ENCODE measurements at places on chromosomes 6 and 20.
A peak's percentile ranks its signal among the peaks of the same experiment; 100 is the strongest.

GRCh38 chr20:40718214-40718977 lies 29.4 kb upstream of the MAFB start:
- no peak for DNase-seq

DNA sequence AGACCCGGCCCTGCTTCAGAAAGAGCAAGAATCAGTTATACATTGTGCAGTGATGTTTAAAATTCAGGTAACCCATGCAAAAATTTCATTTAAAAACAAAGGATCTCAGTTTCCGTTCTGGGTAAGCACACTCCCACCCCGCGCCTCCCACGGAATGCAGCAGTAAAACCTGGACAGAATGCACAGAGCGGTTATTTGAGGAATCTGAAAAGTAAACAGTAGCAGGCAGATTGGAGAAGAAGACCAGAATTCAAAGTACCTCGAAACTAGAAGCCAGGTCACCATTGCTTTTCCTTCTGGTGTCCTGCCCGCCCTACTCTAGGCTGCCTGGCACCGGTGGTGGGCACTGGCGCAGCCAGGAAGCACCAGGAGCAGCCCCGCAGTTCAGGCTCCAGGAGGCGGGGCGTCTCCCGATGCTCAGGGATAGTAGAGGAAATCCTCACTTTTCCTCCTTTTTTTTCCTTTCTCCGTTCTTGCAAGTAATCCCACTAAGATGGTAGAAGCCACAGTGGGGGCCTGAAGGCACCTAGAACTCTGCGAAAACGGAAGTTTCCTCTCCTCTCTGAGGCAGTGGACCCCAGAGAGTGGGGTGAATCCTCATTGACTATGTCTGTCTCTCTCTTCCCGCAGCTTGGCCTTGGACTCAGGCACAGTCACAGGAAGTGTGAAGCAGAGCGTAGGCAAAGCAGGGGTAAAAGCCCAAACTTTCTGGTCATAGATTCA lies 28.3 kb downstream of the METTL24 start:
- no peak for DNase-seq

DNA sequence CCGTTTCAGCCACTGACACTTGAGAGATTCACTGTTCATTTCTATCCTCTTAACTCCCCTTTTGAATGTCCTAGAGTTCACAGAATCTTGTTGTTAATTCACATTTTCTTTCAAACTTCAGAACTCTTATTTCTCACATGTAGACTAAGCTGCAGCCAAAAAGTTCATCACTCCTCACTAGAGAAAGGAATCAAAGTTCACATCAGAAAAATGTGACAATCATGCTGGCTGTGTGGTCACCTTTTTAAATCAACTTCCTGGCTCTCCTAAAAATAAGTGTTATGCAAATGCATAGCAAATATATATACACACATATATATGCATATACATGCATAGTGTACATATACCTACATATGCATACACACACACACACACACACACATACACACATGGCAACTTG lies 123.0 kb downstream of the CBLN4 start:
- no peak for DNase-seq

DNA sequence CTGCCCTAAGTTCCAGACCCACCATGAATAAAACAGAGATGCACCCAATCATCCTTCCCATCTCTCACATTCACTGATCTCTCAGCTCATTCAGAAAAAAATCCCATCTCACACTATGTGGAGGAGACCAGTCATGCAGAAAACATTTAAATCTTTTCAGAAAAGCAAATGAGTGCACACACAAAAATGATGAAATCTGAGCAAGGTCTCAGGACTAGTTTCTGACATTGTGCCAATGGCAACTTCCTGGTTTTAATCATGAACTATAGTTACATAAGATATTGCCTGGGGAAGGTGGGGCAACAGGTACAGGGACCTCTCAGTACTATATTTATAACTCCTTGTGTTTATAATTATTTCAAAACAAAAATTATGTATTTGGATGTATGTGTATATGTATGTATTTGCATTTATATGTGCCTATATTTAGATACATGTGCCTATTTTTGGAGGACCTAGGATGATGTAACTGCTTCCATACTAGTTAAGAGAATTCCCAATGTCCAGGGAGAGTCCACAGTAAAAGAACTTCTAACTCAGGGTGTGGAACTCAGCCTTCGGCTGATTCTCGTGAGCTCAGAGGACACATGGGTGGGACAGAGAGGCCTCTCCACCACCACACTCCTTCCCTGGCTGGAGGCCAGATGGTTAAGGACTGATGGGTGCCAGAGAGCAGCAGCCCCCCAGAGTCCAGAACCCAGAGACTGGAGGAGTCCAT lies 71.7 kb upstream of the MAP3K4 start:
- no peak for DNase-seq

GRCh38 chr6:118739696-118740353 lies 88.4 kb upstream of the CEP85L start:
- no peak for DNase-seq

GRCh38 chr6:41379306-41379705 lies 43.9 kb downstream of the NCR2 start:
- DNase-seq, result no peak

GRCh38 chr6:84554074-84554473 lies 210.3 kb downstream of the TBX18 start:
- DNase-seq, result no peak

- no peak for DNase-seq
These were observed 68.3 kb downstream of the NOL4L start for GRCh38 chr20:32516583-32517517.

- no peak for DNase-seq
These were observed 184.3 kb downstream of the PRKN start for GRCh38 chr6:162543221-162543620.

DNA sequence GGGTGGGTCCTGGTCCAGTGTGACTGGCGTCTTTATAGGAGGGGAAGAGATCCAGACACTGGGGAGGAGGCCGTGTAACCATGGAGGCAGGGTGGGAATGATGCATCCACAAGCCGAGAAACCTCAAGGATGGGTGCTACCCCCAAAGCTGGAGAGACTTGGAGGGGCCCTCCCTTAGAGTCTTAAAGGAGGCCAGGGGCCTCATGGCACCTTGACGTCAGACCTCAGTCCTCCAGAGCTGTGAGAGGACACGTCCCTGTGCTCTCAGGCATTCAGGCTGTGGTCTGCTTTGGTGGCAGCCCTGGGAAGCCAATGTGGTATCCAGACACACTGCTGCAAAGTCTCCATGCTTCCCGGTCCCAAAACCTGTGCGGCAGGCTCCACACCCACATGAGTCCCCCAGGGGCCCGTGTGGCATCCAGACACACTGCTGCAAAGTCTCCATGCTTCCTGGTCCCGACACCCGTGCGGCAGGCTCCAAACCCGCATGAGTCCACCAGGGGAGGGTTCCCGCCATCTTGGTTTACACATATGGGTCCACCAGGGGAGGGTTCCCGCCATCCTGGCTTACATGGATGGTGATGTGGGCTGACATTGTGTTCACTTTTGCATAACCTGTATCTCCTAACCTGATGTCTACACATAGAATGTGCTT lies 278.0 kb downstream of the SMOC2 start:
- DNase-seq, result no peak

DNA sequence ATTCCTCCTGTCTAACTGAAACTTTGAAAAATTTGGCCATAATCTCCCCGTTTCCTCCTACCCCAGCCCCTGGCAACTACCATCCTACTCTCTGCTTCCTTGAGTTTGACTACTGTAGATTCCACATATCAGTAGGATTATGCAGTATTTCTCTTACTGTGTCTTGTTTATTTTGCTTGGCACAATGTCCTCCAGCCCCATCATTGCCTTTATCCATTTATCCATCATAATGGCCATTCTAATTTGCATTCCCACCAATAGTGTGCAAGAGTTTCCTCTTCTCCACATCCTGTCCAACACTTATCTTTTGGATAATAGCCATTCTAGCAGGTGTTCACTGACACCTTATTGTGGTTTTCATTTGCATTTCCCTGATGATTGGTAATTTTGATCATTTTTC lies 202.3 kb downstream of the THBS2 start:
- no peak for DNase-seq

- DNase-seq, result no peak
These were observed 11.9 kb downstream of the PYGB start for GRCh38 chr20:25259788-25260254.

DNA sequence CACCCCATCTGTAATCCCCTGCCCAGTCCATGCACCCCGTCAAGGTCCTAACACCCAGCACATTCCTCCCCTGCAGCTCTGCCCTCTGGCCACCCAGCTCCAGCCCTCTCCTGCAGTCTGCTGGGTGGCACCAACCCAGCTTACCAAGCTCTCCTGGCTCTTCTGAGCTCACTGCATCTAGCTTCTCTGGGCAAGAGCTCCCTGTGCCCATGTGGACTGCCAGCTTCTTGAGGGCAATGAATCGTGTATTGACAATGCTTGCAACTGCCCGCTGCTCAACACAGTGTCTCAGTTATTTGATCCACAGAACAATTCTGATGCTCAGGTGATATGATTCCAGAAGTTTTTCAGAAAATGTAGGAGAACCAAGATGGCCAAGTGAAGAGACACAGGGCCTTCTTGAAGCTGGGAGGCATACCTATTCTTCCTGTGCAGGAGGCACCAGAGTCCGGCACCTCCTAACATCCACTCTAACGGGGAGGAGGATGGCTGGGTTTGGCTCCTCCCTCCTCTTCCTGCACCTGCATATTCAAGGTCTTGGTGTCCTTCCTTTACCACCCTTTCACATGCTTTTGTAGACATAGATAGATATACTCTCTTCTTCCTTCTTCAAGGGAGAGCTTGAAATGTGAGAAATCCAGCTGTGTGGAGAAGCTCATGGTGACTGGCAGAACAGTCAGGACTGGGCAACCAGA lies 85.6 kb downstream of the TRERF1 start:
- no peak for DNase-seq

- DNase-seq, result no peak
These were observed 357.5 kb downstream of the ESR1 start for GRCh38 chr6:152164957-152165356.

GRCh38 chr20:10438217-10438616 lies 3.1 kb downstream of the SLX4IP start:
- no peak for DNase-seq

GRCh38 chr6:21053612-21054011 lies 519.4 kb downstream of the CDKAL1 start:
- DNase-seq, result no peak

- no peak for DNase-seq
These were observed 24.1 kb downstream of the HM13 start for GRCh38 chr20:31538326-31538725.

DNA sequence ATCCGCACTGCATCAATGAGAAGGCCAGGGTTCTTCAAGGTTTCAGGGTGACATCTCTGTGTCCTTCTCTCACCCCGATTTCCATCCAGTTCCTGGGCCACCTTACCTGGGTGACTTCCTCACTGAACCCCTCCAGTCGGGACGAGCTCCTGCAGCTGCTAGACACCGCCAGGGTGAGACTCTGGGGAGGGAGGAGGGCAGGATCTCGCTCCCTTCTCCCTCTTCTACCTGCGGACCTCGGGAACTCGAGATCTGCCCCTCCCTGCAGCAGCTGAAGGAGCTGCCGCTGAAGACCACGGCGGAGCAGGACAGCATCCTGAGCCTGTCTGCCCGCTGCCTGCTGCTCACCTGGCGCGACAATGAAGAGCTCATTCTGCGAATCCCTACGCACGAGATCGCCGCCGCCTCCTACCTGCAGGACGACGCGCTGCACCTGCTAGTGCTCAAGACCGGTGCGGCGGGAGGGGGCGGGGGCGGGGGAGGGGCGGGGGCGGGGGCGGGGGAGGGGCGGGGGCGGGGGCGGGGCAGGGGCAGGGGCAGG lies 7.5 kb downstream of the CCM2L start:
- DNase-seq, result peak; percentile 20

GRCh38 chr6:18135171-18135570 lies 12.7 kb upstream of the NHLRC1 start:
- DNase-seq, result no peak

GRCh38 chr6:40535819-40536380 lies 51.3 kb downstream of the LRFN2 start:
- DNase-seq, result no peak

- DNase-seq, result no peak
These were observed 28.6 kb downstream of the CEP43 start for GRCh38 chr6:167027772-167028171.

- no peak for DNase-seq
These were observed 429.0 kb downstream of the PREX1 start for GRCh38 chr20:48398506-48399449.

- no peak for DNase-seq
These were observed 89.2 kb upstream of the STMND1 start for GRCh38 chr6:17012421-17013225.

GRCh38 chr6:90271831-90272230 lies 24.8 kb downstream of the BACH2 start:
- no peak for DNase-seq

DNA sequence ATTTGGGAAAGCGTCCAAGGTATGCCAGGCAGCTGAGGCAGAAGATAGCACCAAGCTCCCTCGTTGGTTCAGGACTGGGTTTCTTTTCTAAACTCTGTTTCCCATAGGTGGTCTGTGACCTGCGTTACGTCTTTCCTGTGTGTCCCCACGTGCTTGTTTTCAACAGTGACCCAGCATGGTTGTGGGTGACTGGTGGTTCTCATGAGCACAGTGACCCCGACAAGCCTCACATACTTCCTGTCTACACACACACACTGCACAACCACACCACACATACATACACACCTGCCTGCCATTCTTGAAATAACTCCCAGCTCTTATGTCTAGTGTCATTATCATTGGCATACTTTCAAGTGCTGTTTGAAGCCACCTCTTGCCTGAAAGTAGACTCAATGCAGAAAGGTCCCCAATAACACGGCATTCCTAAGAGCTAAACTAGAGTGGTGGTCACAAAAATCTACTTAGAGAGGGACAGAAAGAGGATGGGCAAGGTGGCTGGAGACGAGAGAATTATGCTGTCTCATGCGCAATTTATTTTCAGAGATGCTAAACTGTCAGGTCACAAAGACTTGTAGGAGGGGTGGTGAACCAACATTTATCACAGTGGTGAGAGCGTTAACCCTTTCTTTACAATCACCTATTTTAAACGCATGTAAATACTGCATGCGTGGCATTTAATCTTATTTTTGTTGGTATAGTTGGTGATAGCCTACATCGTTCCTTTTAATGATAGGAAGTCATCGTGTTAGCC lies 66.7 kb downstream of the GCNT2 start:
- no peak for DNase-seq

DNA sequence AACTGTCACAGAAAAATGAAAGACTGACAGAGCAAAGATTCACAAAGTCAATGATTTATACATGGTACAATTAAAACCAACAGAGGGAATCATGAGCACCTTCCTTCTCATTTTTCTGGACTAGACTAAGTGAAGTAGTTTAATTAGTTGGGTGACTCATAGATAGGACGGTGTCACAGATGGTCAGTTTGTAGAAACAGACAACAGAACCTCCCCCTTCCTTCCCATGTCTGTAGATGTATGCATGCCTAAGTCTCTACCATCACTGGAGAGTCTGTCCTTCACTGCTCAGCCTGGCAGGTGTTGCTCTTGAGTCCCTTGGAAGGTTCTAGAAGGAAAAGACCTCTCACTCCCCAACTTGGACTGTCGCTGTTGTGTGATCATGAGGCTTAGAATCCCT lies 75.4 kb upstream of the EEF1E1 start:
- no peak for DNase-seq

DNA sequence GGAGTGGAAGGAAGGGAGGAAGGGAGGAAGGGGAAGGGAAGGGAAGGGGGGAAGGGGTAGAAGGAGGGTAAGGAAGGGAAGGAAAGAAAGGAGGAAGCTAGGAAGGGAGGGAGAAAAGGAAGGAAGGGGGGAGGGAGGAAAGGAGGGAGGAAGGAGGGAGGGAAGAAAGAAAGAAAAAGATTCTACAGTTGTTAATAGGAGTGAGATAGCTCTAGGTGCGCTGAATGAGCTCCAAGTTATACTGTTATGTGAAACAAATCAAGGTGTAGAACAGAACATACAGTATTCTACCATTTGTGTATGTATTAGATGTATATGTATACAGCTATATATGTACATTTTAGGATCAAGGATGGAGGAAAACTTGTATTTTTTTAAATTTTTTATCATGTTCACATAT lies 167.7 kb downstream of the HACE1 start:
- DNase-seq, result no peak
